ENCODE measurements at places on chromosomes 11 and 22.

GRCh38 chr22:47157486-47158270 lies 395.2 kb downstream of the TBC1D22A start:
- DNase-seq = no peak

- no peak for DNase-seq
These were observed 101.6 kb upstream of the PARVA start for GRCh38 chr11:12275818-12276217.

GRCh38 chr11:35071722-35072121 lies 67.2 kb upstream of the CD44 start:
- no peak for DNase-seq

DNA sequence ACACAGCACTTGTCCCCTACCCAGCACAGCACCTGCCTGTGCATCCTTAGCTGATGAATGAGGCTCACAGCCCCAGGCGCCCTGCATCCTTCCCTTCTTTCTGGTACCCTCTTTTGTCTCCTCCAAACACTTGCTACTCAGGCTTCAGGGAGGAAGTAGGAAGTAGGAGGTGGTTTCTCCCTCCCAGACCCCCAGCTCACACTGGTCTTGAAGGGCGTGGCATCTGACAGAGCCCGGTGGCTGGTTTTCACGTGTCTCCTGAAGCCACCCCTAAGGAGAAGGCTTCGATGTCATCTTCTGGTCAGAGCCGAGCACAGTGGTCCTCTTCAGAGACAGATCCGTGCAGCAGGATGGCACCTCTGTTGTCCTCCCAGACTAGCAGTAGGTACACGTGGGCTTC lies 109.8 kb downstream of the PTPRJ start:
- DNase-seq = no peak

Measured in CMK (cell line).